ENCODE measurements at places on chromosomes 4 and X. TPM values are rescaled to one million over a fixed set of nuclear protein-coding genes. Genes with fewer than 3 reads are reported as not detected.

F8A2 gene
- total RNA-seq = not detected

MGARP gene
- 0.49 TPM for total RNA-seq

BEND4 gene
- total RNA-seq = 8.6 TPM

POU3F4 gene
- total RNA-seq = 11.1 TPM

IGSF1 gene
- total RNA-seq = 1.2 TPM

TLR2 gene
- total RNA-seq = 1.2 TPM

PPARGC1A gene
- 3.9 TPM for total RNA-seq

LIN54 gene
- total RNA-seq = 17.9 TPM

KLHL4 gene
- 36.1 TPM for total RNA-seq

CT83 gene
- not detected for total RNA-seq

MID1 gene
- 10.3 TPM for total RNA-seq

TRIM60 gene
- not detected for total RNA-seq

KDR gene
- 16.5 TPM for total RNA-seq

PDZD4 gene
- 141 TPM for total RNA-seq

CCNG2 gene
- total RNA-seq = 101 TPM

GABRE gene
- 1.2 TPM for total RNA-seq

MAP9 gene
- 38.6 TPM for total RNA-seq

CFAP47 gene
- 3.2 TPM for total RNA-seq

CNKSR2 gene
- total RNA-seq = 138 TPM

CTAG1A gene
- total RNA-seq = not detected

NFXL1 gene
- total RNA-seq = 18.9 TPM

SCRG1 gene
- 3.0 TPM for total RNA-seq

CLDN34 gene
- total RNA-seq = not detected

RAI2 gene
- total RNA-seq = 3.4 TPM

KCND1 gene
- 0.49 TPM for total RNA-seq

CPE gene
- 349 TPM for total RNA-seq

ZIC3 gene
- total RNA-seq = 2.0 TPM

TEX11 gene
- under 0.01 TPM for total RNA-seq

WDFY3 gene
- total RNA-seq = 173 TPM

SLITRK2 gene
- total RNA-seq = 6.1 TPM

PDE5A gene
- 14.8 TPM for total RNA-seq

RASGEF1B gene
- 26.8 TPM for total RNA-seq

JAKMIP1 gene
- total RNA-seq = 22.9 TPM

ERVMER34-1 gene
- total RNA-seq = 0.98 TPM

VCX gene
- not detected for total RNA-seq

DNAAF6 gene
- not detected for total RNA-seq

COX7B2 gene
- not detected for total RNA-seq

AKAP17A gene
- 9.8 TPM for total RNA-seq

IL13RA2 gene
- total RNA-seq = 3.9 TPM
